Activated naive CD4-positive, alpha-beta T cell treated with anti-CD3 and anti-CD28 coated beads, Interleukin-2, amount 50 U/mL, for 72 hours (primary cell): ENCODE measurements at places on chromosomes 5 and 9.
A peak's percentile ranks its signal among the peaks of the same experiment; 100 is the strongest.

DNA sequence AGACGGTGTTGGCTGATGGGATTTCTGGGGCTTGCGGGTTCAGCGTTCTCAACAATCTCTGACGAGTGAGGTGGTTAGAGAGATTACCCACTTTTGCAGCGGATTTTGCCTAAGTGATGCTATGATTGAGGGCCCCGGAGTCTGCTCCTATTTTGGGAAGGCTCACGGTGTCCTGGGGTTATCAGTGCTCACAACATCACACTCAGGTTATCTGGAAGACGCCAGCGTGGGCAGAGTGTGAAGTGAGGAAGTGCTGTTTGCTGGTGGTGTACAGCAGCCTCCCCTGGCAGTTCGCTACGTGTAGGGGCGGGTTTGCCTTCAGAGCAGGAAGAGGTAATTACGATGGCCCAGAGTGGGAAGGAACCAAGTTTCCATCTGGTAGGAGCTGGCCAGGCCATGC, 341.2 kb upstream of the IRX2 start:
- no peak for DNase-seq

- no peak for DNase-seq
These were observed 530.5 kb downstream of the NTRK2 start for GRCh38 chr9:85199866-85200495.

DNA sequence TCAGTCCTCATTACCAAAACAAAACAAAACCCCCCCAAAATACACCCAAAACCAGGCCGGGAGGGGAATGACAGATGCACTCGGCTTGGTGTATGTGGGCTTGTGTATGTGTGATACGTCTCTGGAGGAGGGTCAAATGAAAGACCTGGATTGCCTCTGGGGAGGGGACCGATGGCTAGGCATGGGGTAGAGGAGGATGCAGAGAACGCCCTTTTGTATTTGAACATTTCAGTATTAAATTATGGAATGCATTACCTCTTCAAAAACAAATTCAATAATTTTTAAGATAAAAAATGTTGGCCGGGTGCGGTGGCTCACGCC, 61.4 kb downstream of the LMX1B start:
- DNase-seq = no peak

DNA sequence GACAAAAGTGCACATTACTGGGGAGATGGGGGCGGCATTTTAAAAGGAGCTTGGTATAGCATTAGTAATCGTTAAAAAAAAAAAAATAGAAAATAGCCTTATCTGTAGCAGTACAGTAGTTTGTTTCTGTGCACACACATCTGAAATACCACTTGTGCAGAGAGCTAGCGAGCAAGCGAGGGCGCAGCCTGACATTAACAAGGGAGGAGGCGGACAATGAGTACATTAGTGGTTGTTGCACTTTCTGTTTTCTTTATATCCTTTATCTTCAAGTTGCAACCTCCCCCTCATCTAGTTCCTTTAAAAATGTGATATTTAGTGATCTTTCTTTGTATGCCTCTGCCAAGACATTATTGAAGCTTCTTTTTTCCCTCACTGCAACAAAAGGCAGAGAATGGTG, 880 bp upstream of the PTPDC1 start:
- no peak for DNase-seq

GRCh38 chr5:171192111-171192510, 116.9 kb upstream of the TLX3 start:
- DNase-seq = no peak

- DNase-seq = no peak
These were observed 21.5 kb downstream of the EXOC3 start for GRCh38 chr5:464446-464842.

DNA sequence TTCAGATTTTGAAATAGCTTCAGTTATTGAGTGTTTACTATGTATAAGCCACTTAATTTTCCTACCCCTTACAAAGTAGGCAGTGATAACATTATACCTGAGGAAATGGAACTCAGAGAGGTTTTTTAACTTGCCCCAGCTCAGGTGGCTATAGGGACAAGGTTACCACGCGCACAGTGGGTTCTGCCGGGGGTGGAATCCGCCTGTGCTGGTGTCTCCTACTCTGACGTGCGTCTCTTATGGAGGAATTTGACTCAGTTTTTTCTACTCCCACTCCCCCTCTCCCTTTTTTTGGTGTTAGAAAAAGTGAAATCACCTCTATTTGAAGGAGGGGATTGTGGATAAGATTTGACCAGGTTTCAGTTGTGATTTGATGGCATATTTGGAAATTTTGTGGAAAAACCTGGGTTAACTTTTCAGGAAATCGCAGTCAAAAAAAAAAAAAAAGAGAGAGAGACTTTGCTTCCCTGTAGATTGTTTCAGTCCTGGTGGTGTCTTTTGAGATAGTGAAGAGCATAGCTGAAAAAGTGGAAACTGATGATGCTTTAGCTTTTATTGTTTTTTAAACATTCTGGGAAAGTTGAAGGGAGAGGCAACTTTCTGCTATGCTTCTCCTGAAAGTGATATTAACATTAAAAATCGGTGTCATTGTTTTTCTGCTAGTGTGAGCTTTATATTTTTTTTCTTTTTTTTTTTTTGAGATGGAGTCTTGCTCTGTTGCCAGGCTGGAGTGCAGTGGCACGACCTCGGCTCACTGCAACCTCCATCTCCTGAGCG, 15.9 kb downstream of the TRIO start:
- DNase-seq = no peak

GRCh38 chr5:127870914-127871313, 167.7 kb downstream of the CCDC192 start:
- no peak for DNase-seq

- no peak for DNase-seq
These were observed 70.4 kb downstream of the ARHGEF37 start for GRCh38 chr5:149651686-149652085.

GRCh38 chr5:154771383-154771901, 16.3 kb downstream of the LARP1 start:
- no peak for DNase-seq

- DNase-seq = no peak
These were observed 10.0 kb upstream of the TCOF1 start for GRCh38 chr5:150347451-150347850.

DNA sequence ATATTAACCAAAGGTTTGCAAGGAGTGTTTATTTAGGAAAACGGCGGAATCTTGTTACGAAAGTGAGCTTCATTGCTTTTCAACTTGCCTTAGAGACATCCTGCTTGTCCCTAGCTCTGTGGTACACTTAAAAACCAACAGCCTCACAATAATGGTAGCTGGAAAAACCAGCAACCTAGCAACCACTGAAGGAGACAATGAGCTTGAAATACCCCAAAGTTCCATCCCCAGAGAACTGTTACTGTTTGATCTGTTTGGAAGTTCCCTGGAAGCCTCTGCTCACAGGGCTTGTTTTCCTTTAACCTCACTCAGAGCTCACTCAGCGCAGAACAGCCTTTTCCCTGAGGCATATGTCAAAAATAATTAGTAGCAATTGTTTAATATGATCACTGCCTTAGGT, 43.2 kb downstream of the SH3TC2 start:
- DNase-seq = no peak

- no peak for DNase-seq
These were observed 107.7 kb downstream of the GDA start for GRCh38 chr9:72256931-72257330.

DNA sequence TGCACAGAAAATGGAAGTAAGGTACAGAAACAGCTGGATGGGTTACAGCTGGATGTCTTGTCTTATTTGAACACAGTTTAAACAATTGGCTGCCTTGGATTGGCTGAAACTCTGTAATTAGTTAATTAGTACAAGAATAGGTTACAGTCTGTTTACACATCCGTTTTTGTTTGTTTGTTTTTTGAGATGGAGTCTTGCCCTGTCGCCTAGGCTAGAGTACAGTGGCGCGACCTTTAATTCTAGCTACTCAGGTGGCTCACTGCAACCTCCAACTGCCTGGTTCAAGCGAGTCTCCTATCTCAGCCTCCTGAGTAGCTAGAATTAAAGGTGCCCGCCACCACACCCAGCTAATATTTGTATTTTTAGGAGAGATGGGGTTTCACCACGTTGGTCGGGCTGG, 368.7 kb upstream of the KLF4 start:
- no peak for DNase-seq

DNA sequence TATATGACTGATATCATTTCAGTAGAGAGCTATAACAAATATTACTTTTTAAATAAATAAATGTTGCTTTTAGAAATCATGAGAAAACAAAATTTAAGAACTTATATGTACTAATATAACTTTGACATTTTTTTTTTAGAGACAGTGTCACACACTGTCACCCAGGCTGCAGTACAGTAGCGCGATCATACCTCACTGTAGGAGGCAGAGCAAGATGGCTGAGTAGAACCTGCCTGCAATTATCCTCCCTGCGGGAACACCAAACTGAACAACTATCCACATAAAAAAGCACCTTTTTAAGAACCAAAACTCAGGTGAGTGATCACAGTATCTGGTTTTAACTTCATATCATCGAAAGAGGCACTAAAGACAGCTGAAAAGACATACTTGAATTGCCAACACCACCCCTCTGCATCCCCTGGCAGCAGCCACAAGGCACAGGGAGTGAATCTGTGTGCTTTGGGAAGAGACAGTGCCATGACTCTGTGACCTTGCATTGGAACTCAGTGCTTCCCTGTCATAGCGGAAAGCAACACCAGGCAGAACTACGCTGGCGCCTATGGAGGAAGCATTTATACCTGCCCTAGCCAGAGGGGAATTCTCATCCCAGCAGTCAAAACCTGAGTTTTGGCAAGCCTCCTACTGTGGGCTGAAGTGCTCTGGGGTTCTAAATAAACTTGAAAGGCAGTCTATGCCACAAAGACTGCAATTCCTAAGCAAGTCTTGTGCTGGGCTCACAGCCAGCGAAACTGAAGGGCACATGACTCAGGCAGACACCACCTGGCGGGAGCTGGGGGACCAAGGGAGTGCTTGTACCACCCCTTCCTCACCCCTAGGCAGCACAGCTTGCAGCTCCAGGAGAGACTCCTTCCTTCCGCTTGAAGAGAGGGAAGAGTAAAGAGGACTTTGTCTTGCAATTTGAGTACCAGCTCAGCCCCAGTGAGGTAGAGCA, 142.7 kb downstream of the FBXL17 start:
- no peak for DNase-seq

GRCh38 chr5:115487168-115487567, 57.4 kb downstream of the FEM1C start:
- no peak for DNase-seq

- DNase-seq = no peak
These were observed 26.6 kb upstream of the PIP5K1B start for GRCh38 chr9:68678430-68678829.

- DNase-seq = peak; percentile 41
These were observed 477.8 kb downstream of the CCDC171 start for GRCh38 chr9:16030528-16031185.

DNA sequence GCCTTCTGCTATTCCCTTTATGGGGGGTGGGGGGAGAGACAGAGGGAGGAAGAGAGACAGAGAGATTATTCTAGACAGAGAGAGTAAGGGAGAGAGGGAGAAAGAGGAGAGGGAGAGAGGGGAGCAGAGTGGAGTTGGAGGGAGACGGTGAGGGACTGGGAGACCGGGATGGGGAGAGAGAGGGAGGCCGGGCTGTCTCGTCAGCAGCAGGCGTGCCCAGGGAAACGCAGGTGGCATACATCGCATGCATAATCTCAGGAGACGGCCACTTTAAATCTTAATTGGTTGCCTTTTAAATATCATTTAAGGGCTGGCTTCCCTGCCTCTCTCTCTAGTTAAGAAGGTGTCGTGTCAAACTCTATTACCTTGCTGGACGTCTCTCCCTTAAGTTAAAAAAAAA, 8.4 kb downstream of the IRX4 start:
- DNase-seq = no peak

- DNase-seq = no peak
These were observed 36.3 kb upstream of the OTULINL start for GRCh38 chr5:14545308-14545707.

GRCh38 chr9:8706531-8706930, 907.0 kb upstream of the DMAC1 start:
- DNase-seq = no peak

DNA sequence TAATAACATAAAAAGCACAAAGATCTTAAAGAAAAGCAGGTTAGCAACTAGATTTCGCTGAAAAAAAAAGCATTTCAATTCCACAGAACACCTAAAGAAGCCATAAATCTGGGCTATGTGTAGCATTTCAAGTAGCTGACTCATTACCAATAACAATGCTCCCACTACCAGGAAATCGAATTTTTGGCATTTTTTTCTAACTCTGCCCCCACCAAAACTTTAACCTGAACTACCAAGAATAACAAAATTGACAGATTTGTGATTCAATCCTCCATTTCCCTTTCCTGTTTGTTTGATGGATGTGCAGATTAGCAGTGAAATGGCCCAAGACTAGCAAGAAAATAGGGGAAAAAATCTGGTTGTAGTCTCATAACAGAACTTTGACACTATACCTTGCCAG, 180.2 kb downstream of the RASEF start:
- no peak for DNase-seq

GRCh38 chr9:81150016-81150625, 539.2 kb downstream of the TLE1 start:
- no peak for DNase-seq

- no peak for DNase-seq
These were observed 52.6 kb downstream of the TMEM252 start for GRCh38 chr9:68488126-68488525.

DNA sequence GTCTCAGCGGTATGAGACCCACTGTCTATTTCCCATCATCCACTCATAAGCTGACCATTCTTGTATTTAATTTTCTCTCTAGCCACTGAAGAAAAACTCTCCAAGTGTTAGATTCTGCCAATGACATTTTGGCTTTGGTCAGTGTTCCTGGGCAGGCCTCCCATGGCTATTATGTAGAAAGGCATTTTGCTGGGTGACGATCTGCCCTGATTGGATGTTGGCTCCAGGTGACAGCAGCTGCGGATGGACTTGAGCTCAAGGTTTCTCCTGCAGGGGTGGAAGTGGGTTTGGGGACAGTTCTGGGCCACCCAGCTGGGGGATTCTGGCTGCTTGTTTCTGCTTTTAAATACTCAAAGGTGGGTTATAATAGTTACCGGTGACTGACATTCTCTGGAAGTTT, 31.6 kb downstream of the ACSL6 start:
- DNase-seq = no peak

DNA sequence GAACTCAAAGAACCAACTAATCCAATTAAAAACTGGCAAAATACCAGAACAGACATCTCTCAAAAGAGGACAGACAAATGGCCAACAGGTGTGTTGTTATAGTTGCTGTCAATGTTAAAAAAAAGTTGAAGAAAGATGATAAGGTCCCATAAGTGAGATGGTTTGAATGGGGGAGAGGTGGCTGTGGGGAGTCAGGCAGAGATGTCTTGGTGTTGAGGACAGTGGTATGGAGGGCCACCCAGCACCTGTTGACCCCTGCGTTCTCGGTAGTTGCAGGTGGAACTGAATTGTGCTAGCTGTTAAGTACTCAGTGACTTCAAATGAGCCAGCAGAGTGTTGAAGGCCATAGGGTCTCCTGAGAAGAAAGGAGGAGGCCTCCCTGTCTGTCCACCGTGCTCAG, 55.9 kb upstream of the PITX1 start:
- no peak for DNase-seq

GRCh38 chr5:14809369-14810155, 62.0 kb downstream of the ANKH start:
- peak; percentile 86 for DNase-seq

DNA sequence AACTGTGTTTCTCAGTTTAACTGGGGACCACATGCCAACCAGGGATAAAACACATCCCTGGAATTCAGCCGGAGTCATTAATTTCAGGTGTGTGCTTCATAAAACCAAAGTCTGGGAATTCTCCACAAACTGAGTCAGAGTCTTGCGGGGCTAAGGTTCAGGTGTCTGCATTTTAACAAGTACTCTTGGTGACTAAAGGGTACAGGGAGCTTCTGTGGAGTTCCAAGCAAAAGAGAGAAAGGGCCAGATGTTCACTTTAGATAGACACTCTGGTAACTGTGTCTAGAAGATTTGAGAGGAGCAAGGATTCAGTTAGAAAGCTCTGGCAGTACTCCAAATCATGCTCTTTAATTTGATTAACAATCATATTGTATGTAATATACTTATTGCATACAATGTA, 4.0 kb downstream of the NADK2 start:
- no peak for DNase-seq
